ENCODE measurements at places on chromosomes 5 and 9. TPM values are rescaled to one million over a fixed set of nuclear protein-coding genes. Genes with fewer than 3 reads are reported as not detected.
A peak's percentile ranks its signal among the peaks of the same experiment; 100 is the strongest.

OTP gene
- total RNA-seq = not detected

DNA sequence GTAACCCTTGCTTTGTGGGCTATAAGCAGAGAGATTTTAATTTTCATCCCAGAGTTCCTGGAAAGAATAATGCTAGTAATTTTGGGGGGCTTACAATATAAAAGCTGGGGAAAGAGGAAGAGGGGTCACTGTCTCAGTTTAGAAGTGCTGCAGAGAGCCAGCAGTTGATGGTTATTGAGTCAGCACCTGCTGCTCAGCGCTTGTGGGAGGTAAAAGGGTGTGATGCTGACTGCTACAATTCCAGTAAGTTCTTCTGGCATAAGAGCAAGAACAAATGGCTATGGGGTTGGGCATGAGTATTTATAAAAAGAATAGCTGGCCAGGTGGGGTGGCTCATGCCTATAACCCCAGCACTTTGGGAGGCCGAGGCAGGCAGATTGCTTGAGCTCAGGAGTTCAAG is 88.5 kb downstream of the MAST4 start:
- H3K4me1 ChIP-seq = no peaks in the 10 kb centered on the region
- no peak for DNase-seq
- no peaks in the 10 kb centered on the region for H3K36me3 ChIP-seq
- no peak overlapping the region for H3K4me3 ChIP-seq
- no peak overlapping the region for H3K27ac ChIP-seq

DNA sequence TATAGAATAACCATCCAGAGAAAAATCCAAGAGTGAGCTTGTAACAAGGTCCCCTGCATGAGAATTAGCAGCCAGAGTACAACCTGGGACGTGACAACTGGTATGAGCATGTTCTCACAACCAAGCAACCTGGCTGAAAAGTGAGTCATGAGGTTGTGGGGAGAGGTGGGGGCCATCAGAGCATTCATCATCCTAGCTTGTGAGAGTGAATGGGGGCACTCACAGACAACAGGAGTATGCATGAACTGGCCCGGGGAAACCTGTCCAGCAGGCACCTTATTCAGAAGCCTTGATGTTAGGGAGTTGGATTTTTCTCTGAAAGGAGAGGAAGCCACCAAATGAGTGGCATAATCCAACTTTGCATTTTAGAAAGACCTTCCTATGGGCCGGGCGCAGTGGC is 113.0 kb downstream of the FRMD3 start:
- no peaks in the 10 kb centered on the region for H3K36me3 ChIP-seq
- H3K27me3 ChIP-seq = no peaks in the 10 kb centered on the region
- H3K4me3 ChIP-seq = no peak overlapping the region
- no peak overlapping the region for H3K27ac ChIP-seq

- peak overlapping the region; percentile 49 for H3K4me3 ChIP-seq
- H3K27me3 ChIP-seq = no peaks in the 10 kb centered on the region
- H3K36me3 ChIP-seq = no peaks in the 10 kb centered on the region
- no peaks in the 10 kb centered on the region for H3K4me1 ChIP-seq
- no peak overlapping the region for H3K27ac ChIP-seq
Observed at GRCh38 chr5:122077366-122078115, 518 bp downstream of the LOX start.

- no peaks in the 10 kb centered on the region for H3K27me3 ChIP-seq
- H3K27ac ChIP-seq = no peak overlapping the region
- no peak for DNase-seq
- peaks cover 5% of the 10 kb centered on the region for H3K36me3 ChIP-seq
- no peak overlapping the region for H3K4me3 ChIP-seq
Observed at GRCh38 chr9:128384801-128385495, 13.8 kb downstream of the URM1 start.

CSF2 gene
- 0.67 TPM for total RNA-seq

- no peaks in the 10 kb centered on the region for H3K36me3 ChIP-seq
- H3K27me3 ChIP-seq = no peaks in the 10 kb centered on the region
- no peaks in the 10 kb centered on the region for H3K4me1 ChIP-seq
- H3K4me3 ChIP-seq = no peak overlapping the region
Observed at GRCh38 chr9:111163716-111164389, 125.6 kb upstream of the LPAR1 start.

DNA sequence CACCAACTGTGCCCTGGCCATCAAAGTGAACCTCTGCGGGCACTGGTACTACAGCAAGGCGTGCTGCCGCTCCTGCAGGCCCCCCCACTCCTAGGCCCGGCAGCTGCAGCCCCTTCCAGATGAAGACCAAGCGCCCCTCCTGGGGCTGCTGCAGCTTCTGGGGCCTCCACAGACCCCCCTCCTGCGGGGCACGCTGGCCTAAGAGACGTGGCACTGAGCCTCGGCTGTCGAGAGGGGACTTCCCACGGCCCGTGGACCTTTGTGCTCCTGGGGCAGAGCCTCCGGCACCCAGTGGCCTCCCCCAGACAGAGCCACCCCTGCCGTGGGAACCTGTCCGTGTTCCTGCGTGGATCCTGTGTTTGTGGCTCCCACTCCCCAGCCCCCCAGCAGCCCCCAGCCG is 34.4 kb downstream of the FAM163B start:
- DNase-seq = no peak
- no peak overlapping the region for H3K27ac ChIP-seq
- no peaks in the 10 kb centered on the region for H3K27me3 ChIP-seq
- H3K4me1 ChIP-seq = no peaks in the 10 kb centered on the region
- no peak overlapping the region for H3K4me3 ChIP-seq

DNA sequence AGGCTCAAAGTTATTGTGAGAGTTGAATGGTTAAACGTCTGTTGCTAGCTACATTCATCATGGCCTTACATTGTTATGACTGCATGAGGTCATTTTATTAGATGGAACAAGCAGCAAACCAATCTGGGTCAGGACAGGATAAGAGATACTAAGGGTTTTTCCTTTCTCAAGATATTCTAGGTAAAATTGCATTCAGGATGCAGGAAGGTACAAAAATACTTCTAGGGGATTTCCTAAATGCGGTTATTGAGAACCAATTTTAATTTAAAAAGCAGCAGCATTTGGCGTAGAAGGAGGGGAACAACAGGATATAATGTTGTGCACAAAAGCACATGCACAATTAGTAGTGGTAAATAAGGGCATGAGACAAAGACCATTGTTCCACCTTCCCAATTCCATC is 39.2 kb upstream of the LURAP1L start:
- no peaks in the 10 kb centered on the region for H3K4me1 ChIP-seq
- H3K27ac ChIP-seq = no peak overlapping the region
- no peak overlapping the region for H3K4me3 ChIP-seq
- H3K36me3 ChIP-seq = no peaks in the 10 kb centered on the region

DNA sequence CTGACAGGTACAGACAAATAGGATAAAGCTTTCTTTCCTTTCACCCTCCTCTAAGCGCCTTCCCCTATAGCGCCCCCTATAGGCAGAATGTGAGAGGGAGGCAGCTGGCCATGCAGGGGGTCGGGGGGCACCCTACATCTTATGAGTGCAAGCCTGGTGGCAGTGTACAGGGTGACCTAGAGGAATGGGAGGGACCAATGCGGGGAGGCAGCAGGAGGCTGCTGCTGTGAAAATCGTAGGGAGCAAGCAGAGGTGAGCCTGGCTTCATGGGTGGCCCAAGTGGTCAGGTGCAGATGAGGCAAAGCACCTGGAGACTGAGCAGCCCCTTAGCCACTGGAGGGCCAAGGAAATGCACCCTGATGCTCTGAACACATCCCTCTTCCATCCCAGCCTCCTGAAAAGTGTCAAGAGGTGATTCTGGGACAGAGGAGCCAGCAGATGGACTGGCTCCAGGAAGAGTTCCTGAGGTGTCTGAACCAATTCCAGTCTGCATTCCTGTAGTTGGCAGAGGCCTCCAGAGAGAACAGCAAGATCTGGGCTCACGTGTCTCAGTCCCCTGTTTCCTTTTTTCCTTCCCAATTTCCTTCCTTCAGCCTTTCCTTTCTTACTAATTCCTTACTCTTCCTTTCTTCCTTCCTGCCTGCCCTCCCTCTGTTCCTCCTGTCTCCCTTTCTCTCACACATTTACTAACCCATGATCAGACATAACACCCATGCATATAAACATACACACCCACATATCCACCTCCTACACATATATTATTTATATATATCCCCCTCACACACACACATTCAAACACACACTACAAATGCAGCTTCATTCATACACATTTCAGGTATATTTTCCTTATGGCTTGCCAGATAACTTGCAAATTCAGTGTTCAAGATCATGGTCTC is 32.8 kb upstream of the GALNT10 start:
- DNase-seq = no peak
- H3K4me3 ChIP-seq = no peak overlapping the region
- no peak overlapping the region for H3K27ac ChIP-seq
- H3K36me3 ChIP-seq = no peaks in the 10 kb centered on the region
- no peaks in the 10 kb centered on the region for H3K27me3 ChIP-seq

GRCh38 chr9:131984564-131984963 is 95.1 kb downstream of the MED27 start:
- no peaks in the 10 kb centered on the region for H3K4me1 ChIP-seq
- no peaks in the 10 kb centered on the region for H3K27me3 ChIP-seq
- no peaks in the 10 kb centered on the region for H3K36me3 ChIP-seq
- DNase-seq = no peak
- no peak overlapping the region for H3K4me3 ChIP-seq

GRCh38 chr5:124342027-124342471 is 404.4 kb downstream of the ZNF608 start:
- H3K27me3 ChIP-seq = no peaks in the 10 kb centered on the region
- H3K27ac ChIP-seq = no peak overlapping the region
- no peak overlapping the region for H3K4me3 ChIP-seq
- H3K36me3 ChIP-seq = no peaks in the 10 kb centered on the region
- no peak for DNase-seq

- no peak overlapping the region for H3K4me3 ChIP-seq
- DNase-seq = no peak
- H3K4me1 ChIP-seq = no peaks in the 10 kb centered on the region
- no peaks in the 10 kb centered on the region for H3K27me3 ChIP-seq
- no peak overlapping the region for H3K27ac ChIP-seq
Observed at GRCh38 chr5:112584781-112585180, 152.9 kb upstream of the APC start.

DMGDH gene
- total RNA-seq = 1.4 TPM

- H3K4me1 ChIP-seq = no peaks in the 10 kb centered on the region
- peak; percentile 50 for DNase-seq
- H3K36me3 ChIP-seq = no peaks in the 10 kb centered on the region
- peaks cover 19% of the 10 kb centered on the region for H3K27me3 ChIP-seq
- H3K27ac ChIP-seq = no peak within 1 kb of the TSS
Observed at GRCh38 chr5:137498736-137499505, at the start of gene SPOCK1. SPOCK1 (minus strand) TSS chr5:137499326.

GRCh38 chr5:130138406-130139045 is 234.3 kb downstream of the CHSY3 start:
- H3K27ac ChIP-seq = no peak overlapping the region
- no peak for DNase-seq

FOXI1 gene
- total RNA-seq = 0.16 TPM

DNA sequence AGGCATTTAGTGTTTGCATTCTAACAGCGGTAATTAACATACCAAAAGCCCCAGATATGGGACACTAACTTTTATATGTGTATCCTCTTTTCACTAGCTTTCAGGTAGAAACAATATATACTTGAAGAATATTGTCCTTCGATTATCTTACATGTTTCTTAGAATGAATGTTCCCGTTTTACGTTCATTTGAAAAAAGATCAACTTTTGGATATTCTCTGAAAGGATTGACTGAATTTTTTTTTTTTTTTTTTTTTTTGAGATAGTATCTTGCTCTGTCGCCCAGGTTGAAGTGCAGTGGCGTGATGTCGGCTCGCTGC is 32.2 kb upstream of the FSD1L start:
- H3K4me1 ChIP-seq = no peaks in the 10 kb centered on the region
- no peaks in the 10 kb centered on the region for H3K36me3 ChIP-seq
- no peak overlapping the region for H3K4me3 ChIP-seq
- H3K27ac ChIP-seq = no peak overlapping the region

FOXD1 gene
- total RNA-seq = 0.17 TPM

DNA sequence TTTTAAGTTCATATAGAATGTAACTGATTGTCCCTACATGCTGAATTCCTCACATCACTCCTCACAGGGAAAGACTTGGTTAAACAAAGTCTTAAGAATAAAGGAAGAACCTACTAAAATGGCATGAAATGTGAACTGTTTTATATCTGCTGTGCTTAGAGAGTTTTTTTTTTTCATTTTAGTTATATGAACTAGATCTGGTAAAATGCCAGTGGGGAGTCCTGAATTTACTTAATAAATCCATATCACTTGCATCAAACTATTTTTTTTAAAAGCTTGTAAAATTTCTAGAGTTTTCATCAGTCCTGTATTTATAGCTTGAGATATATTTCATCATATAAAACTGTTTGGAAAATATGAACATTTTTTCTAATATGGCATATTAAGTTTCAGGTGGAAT is 1528.6 kb downstream of the EFNA5 start:
- H3K4me3 ChIP-seq = no peak overlapping the region
- H3K27ac ChIP-seq = no peak overlapping the region
- H3K4me1 ChIP-seq = no peaks in the 10 kb centered on the region
- H3K36me3 ChIP-seq = no peaks in the 10 kb centered on the region
- no peaks in the 10 kb centered on the region for H3K27me3 ChIP-seq
- no peak for DNase-seq

DNA sequence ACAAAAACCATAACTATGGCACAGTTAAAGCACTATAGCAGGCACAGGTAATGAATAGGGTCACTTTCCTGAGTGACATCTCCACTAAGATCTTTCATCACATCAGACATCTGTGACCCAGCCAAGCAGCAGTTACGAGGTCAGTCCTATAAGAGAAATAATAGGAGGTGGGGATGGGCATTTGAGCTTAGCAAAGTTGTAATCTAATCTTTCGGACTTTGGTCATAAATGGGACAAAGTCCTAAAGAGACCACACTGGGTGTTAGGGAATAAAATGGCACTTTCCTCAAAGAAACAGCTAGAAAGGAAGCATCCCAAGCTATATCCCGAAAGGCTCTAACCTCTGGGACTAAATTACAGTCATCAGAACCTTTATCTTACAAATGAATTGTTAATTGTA is 432.2 kb downstream of the PIK3R1 start:
- no peak overlapping the region for H3K4me3 ChIP-seq
- no peaks in the 10 kb centered on the region for H3K4me1 ChIP-seq
- H3K27me3 ChIP-seq = no peaks in the 10 kb centered on the region
- DNase-seq = no peak
- H3K27ac ChIP-seq = no peak overlapping the region
- H3K36me3 ChIP-seq = no peaks in the 10 kb centered on the region

DNA sequence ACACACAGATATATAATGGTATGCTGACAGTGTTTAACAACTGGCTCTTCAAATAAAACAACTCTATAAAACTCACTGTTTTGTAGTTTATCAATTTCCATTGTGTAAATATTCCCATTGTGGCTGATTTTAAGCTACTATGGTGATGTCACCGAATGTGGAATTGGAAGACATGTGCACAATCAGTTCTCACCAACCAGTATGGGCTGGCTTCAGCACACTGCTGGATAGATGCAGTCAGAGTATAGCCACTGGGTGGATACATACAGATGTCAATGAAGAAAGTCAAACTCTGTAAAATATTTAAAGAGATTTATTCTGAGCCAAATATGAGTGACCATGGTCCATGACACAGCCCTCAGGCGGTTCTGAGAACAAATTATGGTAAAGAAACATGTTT is 475.9 kb upstream of the SMARCA2 start:
- H3K4me1 ChIP-seq = no peaks in the 10 kb centered on the region
- no peak overlapping the region for H3K4me3 ChIP-seq
- no peaks in the 10 kb centered on the region for H3K36me3 ChIP-seq
- no peak overlapping the region for H3K27ac ChIP-seq
- DNase-seq = no peak

- H3K4me1 ChIP-seq = peaks cover 15% of the 10 kb centered on the region
- H3K27me3 ChIP-seq = no peaks in the 10 kb centered on the region
- no peak for DNase-seq
- H3K36me3 ChIP-seq = no peaks in the 10 kb centered on the region
Observed at GRCh38 chr5:14266171-14266570, 123.0 kb downstream of the TRIO start.

Measured in colonic mucosa (tissue), 4 donors.